ENCODE measurements at places on chromosomes 6 and 20.

- DNase-seq = no peak
Measured at GRCh38 chr20:32761417-32761830, 761 bp upstream of the DNMT3B start.

DNA sequence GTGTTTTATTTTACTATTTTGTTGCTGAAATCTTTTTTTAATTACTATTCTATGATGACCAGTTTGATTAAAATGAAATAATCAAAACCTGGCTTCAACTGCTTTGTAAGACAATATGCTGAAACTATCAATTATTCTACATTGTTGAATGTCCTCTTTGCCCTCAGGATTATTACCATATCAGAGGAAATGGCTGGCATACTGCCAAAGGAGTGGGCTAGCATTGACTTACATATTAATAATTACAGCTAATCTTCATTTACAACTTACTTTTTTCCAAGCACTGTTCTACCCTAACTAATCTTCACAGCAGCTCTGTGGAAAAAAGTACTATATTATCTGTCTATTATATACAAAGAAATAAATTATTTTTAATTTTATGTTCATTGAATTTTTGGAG lies 560.5 kb downstream of the BCKDHB start:
- no peak for DNase-seq

DNA sequence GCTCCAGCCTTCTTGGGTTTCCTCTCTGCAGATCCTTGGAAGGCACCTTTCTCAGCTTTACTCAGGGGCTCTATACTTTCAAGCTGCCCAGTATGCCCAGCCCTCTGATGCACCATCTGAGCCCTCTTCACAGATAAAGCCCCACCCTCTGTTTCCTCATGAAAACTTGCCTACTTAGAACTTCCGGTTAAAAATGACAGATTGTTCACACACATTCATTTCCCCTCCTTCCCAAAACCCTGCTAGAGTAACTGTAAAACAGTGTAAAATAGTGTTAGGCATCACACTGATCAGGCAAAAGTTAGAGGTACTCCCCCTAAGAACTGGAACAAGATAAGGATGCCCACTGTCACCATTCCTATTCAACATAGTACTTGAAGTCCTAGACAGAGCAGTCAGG lies 14.0 kb upstream of the GCM1 start:
- DNase-seq = no peak

- DNase-seq = no peak
Measured at GRCh38 chr6:147023581-147023980, 180.6 kb upstream of the STXBP5 start.

DNA sequence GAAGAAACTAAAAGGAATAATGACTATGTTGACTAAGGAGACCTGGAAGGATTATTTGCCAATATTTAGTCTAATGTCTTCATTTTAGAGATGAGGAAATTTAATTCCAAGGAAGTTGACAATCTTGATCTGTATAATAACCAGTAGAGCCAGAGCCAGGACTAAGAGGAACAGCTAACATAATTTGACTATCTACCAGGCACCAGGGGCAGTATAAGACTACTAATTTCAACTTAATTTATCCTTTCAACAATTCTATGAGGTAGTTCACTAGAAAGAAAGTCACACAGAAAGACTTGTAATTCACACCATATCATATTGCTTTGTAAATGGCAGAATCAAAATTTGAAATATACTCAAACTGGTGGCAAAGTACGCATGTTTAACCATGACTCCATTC lies 273.0 kb upstream of the STXBP5 start:
- DNase-seq = no peak

DNA sequence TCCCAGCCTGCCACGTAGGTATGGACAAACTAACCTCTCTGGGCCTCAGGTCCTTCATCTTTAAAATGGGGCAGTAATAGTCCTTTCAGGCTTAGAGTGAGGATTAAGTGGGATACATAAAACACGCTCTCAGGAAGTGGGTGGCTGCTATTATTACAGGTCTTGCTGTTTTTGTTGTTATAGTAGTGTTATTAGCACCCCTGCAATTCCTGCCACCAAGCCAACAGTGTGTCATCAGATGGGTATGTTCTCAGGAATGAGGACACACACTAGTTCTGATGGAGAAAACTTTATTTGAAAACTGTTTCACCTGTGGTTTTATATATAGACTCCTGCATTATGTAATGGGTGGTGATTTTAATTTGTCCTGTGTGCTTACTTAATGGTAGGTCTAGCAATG lies 131.7 kb downstream of the LRRC1 start:
- DNase-seq = no peak

DNA sequence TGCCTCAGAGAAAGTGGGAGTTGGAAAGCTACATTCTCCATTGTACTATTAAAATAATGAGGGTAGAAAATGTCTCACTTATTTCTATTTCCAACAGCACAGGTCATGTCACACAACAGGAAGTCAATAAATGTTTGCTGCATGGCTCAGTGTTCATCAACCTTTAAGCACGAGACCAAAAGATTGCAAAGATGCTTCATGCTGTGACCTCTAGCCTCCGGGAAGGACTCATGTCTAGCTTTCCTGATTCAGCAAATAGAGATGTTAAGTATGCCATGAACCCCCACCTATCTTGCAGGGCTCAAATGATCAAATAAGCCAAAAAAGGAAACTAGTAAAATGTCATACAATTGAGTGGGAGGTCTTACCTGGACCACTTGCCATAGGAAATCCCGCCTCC lies 57.4 kb downstream of the NCOA6 start:
- DNase-seq = no peak

DNA sequence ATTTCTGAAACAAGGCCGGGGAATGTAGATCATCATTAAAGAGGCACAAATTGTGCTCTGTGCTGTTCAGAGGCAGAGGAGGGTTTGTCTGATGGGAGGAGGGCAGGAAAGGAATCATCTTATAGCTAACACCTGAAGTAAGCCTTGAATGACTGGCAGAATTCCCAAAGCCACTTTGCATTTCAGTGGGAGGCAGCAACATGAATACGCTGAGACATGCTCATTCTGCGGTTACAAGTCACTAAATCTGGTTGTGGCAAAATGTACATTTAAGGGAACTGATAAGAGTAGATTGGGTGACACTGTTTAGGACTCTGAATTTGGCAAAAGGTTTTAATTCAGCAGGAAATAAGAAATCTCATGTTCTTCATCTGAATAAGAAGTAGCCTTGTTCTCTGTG lies 4.4 kb upstream of the COL19A1 start:
- no peak for DNase-seq

GRCh38 chr6:21337263-21337662 lies 256.3 kb upstream of the SOX4 start:
- no peak for DNase-seq

- DNase-seq = no peak
Measured at GRCh38 chr20:31797364-31797763, 21.8 kb upstream of the MYLK2 start.

DNA sequence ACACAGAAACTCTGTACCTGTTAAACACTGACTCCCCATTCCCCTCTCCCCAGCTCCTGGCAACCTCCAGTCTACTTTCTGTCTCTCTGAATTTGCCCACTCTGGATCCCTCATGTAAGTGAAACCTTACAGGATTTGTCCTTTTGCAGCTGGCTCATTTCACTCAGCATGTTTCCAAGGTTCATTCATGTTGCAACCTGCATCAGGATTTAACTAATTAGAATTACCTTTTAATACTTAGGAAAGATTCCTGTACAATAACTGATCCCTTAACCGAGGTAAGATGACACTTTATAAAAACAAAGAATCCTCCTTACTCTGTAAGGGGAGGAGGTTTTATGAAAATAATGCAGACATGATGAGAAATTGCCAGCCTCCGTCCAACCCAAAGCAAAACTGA lies 113.1 kb upstream of the MTHFD1L start:
- no peak for DNase-seq

DNA sequence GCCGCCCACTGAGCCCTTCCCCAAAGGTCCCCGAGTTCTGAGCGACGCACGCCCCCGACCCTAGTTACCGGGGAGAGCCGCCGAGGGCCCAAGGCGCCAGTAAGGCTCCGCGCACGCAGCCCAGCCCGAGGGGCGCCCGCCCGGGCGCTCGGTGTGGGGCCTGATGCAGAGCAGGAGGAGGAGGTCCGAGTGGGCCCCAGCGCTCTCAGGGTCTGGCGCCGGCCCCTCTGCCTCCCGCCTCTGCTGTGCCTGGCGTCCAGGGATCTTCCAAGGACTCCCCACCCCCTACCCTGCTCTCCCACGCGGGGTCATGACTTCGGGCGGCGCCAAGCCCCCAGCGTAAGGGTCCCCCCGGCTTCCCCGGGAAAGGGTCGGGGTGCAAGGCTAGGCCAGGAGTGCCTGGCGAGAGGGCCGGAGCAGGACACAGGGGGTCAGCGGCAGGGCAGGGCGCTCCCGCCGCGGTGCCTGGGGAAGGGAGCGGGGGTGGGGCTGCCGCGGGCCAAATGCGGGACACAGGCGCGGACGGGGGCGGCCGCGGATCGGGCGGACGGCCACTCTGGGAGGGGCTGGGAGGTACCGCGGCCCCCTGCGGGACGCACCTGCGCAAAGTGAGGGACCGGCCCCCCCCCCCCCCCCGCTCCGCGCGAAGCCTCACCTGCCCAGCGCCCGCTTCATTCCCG lies 637 bp downstream of the ABHD12 start:
- no peak for DNase-seq

- DNase-seq = no peak
Measured at GRCh38 chr6:12115001-12115400, 102.9 kb downstream of the HIVEP1 start.

GRCh38 chr6:18632670-18633410 lies 245.7 kb downstream of the RNF144B start:
- DNase-seq = no peak
